ENCODE measurements at places on chromosomes 1 and 21.

GRCh38 chr1:168236836-168237611 is 11.2 kb downstream of the SFT2D2 start:
- no peak for DNase-seq

DNA sequence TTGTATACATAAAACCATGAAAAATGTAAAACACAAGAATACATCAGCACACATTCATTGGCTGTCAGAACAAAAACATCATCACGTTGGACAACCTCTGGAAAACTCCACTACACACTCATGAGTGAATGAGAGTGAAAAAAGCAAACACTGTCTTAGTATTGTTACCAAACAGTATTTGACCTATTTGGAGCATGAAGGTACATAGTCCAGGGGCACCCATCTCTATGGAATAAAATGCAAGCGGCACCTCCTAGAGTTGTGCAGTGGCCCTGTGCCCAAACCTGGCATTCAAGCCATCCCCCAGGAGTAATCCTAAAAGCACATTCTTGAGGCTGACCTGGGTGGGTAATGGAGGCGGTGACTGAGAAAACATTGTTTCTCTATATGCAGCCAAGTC is 67.0 kb upstream of the SOD1 start:
- no peak for DNase-seq

- no peak for DNase-seq
These were observed 333.4 kb upstream of the ADGRL2 start for GRCh38 chr1:81467383-81467782.

DNA sequence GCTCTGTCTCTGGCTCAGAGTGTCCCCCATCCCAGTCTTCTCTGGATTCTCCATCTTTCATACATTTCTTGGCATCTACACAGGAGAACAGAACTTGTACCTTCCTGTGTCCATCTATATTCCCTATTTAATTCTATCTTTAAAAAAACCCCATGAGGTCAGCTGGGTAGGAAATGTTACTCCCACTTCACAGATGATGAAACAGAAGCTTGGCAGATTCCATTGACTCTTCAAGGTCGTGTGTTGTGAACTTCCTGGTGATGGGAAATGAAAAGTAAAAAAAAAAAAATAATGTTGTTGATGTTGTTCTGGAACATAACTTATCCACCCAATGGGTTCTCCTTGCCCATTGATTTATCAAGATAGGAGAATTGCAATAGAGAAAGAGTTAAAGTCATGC is 8.9 kb downstream of the CHI3L2 start:
- DNase-seq, result no peak

GRCh38 chr1:56033321-56034037 is 545.9 kb downstream of the PLPP3 start:
- DNase-seq, result no peak

- DNase-seq, result no peak
These were observed 322.6 kb downstream of the HHIPL2 start for GRCh38 chr1:222225316-222225691.

GRCh38 chr1:5493275-5493674 is 498.9 kb downstream of the NPHP4 start:
- no peak for DNase-seq

GRCh38 chr1:234109840-234110239 is 205.4 kb downstream of the SLC35F3 start:
- no peak for DNase-seq

GRCh38 chr1:4495809-4496208 is 158.6 kb upstream of the AJAP1 start:
- DNase-seq, result no peak

- DNase-seq, result no peak
These were observed 126.2 kb downstream of the FGGY start for GRCh38 chr1:59422921-59423575.

DNA sequence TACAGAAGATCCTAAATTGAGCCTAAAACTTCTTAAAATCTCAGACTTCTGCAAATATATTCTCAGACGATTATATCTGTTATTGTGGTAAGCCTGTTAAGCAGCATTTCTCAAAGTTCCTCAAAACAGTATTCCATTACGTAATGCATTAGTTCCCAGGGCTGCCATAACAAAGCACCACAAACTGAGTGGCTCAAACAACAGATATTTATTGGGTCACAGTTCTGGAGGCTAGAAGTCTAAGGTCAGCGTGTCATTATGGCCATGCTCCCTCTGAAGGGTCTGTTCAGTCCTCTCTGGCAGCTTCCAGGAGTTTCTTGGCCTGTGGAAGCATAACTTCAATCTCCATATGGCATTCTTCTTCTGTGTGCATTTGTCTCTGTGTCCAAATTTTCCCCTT is 103.5 kb upstream of the ST6GALNAC5 start:
- no peak for DNase-seq

DNA sequence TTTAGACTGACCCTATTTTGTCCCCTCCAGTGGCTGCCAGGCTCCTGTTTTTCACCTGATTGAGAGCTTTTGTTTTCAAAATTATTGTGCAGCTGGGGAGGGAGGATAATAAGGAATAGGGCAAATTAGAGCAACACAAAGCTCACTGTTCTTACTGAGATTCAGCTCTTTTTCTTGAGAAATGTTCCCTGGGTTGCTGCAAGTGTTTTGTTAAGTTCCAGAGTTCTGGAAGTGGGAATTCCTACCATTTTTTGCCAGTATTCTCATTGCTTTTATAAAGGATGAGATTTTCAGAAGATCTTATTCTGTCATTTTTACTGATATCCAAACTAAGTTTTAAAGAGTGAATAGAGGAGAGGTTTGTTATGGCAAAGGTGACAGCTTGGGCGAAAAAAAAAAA is 417.7 kb downstream of the SIPA1L2 start:
- DNase-seq, result no peak

DNA sequence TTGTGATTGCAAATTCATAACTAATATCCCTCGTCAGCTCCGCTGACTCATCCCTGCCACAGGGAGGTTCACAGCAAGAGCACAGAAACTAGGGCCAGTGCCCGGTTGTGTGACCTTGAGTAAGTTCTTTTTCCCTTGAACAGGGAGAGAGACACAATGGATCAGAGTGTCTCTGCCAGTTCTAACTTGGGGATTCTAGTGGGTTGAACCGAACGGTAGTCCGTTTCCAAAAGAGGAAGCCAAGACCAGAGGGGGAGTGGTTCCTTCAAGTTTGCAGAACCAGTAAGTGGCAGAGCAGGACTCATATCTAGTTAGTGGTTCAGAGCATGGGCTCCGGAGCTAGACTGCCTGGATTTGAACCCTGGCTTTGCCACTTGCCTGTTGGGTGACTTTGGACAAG is 4.9 kb upstream of the SHISA4 start:
- DNase-seq, result no peak

Data from CD4-positive, alpha-beta T cell (primary cell).